ENCODE measurements at places on chromosomes 6 and 20.

- no peak for DNase-seq
Measured at GRCh38 chr6:2760882-2761842, 4.0 kb upstream of the WRNIP1 start.

DNA sequence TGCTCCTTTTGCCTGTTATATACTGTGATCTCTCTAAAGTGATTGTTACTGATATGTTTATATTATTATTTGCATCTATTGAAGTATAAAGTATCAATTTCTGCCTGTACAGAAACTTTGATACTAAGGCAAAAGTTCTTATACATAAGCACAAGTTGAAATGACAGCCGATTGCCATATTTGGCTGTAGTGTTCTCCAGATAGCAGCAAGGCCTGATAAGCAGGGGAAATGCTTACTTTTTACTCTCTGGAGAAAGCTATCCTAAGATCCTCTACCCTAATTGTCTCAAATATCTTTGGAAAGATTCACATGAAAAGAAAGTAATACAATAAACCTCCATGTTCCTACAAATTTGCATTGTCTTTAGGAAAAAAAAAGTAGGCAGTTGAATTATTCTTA is 31.4 kb downstream of the SENP6 start:
- DNase-seq = no peak

DNA sequence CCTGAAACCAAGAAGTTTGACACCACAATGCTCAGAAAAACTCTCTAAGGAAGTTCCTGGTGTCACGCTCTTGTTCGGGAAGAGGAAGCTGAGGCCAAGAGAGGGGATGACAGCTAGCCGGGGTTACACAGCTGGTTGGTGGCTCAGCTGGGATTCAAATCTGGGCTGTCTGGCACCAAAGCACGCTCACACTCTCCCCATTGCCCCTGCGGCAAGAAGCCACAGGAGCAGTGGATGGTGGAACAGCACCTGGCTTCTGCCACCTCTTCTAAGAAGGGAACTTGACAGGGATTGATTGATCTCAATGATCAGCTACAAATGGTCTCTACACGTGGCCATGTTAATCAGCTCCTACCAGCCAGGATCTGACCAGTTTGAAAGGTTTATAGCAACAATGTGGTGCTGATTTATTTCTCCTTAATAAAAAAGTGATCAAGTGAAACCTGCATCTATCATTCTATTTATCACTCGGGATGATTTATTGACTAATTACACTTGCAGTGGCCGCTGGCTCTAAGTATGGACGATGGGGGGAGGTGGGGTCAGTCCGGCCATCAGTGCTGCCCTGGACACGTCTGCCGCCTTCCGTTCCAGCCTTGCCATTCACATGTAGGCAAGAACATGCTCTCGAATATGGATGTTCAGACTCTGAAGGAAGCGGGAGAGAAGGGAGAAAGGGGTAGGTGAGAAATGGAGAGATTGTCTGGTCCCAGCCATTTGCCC is 71.9 kb upstream of the TOP1 start:
- no peak for DNase-seq

DNA sequence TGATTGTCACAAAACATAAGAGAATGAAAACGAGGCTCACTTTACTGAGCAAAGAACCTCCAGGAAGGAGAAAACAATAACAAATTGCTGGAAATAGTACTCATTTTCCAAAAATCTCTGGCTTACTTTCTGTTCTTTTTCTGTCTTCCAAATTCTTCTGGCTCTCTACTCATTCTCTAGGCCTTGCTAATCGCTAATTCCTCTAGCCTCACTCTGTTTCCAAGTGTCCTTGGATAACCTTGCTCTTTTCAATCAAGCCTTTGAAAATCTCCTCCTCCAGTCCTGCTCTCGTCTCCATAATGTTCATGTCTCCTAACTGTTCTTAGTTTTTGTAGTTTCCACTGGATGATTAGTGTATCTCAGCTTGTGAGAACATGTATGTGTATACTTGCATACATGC is 96.2 kb upstream of the MAP7 start:
- no peak for DNase-seq

DNA sequence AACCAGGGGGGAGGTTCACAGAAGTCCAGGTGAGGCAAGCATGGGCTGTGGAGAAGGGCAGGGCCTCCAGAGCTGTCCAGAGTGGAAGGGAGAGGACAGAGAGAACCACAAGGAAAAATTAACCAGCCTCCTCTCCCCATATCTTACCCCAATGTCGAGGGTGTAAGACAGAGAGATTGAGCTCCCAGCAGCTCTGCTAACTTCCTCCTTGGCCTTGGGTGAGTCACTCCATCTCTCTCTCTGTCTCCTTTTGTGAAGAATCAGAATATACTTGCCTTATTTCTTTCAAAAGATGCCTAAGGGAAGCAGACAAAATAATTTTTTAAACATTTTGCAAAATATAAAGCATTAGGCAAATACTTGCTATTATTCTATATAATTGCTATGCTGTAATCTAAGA is 58.3 kb upstream of the IYD start:
- no peak for DNase-seq

- no peak for DNase-seq
Measured at GRCh38 chr6:79167931-79168694, 66.4 kb downstream of the HMGN3 start.

DNA sequence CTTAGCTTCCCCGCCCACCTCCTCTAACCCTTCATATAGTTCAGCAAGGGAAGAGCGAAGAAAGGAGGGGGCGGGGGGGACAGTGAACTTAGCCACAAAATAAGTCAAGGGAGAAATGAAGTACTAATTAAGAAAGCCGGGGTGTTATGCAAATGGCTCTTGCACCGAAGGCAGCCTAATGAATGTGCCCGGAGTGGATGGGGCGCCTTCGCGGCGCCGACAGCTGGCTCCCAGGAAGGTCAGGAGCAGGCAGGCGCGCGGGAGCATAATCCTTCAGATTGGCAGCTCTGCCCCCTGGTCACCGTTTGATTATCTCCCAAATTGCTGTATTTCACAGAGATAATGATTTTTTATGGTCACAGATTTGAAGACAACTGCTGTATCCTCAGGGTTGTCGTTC is 395.1 kb downstream of the TFAP2B start:
- DNase-seq = no peak

- DNase-seq = no peak
Measured at GRCh38 chr6:43250992-43251373, 7.7 kb downstream of the TTBK1 start.

- DNase-seq = no peak
Measured at GRCh38 chr6:2531426-2532215, 219.1 kb downstream of the MYLK4 start.

GRCh38 chr6:161228921-161229591 is 44.8 kb downstream of the AGPAT4 start:
- peak; percentile 28 for DNase-seq

GRCh38 chr6:33452496-33452895 is 1.9 kb upstream of the ZBTB9 start:
- DNase-seq = no peak

DNA sequence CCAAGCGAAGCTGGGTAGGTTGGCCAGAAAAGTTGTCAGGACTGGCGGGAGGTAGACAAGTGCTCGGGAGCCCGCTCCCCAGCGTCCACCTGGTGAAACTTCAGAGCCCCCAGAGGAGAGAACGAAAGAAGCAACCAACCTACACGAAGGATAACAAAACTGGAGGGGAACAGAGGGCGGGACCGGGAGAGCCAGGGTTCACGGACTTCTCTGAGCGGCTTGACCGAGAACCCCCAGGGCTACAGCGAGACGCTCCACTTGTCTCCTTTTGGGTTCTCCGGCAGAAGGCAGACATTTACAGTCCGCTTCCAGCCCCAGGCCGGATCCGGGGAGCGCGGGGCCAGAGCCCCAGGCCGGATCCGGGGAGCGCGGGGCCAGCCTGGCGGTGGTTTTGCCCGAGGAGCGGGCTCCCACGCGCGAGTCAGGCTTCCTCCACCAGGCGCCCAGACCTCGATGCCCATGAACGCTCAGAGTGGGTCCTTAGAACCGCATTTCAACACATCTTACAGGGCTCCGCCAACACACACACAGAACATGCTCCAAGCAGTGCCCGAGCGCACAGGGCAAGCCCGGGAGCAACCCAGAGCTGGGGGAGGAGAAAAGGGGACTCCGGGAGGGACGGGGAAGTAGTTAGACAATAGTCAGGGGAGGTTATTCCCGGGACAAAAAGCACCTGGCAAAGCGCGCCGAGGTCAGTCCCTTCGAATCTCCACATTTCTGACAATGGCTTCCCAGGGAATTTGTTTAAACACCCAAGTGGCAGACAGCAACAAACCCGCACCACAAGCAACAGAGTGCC is 1.1 kb downstream of the PTPRK start:
- DNase-seq = peak; percentile 52

GRCh38 chr20:19769507-19769906 is 11.4 kb downstream of the RIN2 start:
- DNase-seq = no peak

DNA sequence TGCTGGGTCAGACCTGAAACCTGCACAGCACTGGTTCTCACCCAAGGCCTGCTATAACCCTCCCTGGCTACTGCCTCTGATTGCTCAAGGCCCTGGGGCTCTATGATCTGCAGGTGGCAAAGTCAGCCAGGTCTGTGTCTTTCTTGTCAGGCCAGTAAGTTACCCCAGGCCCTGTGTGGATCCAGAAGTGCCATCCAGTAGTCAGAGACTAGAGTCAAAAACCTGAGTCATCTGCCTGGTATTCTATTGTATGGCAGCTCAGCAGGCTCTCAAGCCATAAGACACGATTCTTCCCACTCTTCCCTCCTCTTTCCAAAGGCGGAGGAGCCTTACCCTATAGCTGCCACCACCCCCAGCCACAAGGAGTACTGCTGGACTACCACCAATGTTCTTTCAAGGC is 593.0 kb downstream of the FRK start:
- DNase-seq = no peak

DNA sequence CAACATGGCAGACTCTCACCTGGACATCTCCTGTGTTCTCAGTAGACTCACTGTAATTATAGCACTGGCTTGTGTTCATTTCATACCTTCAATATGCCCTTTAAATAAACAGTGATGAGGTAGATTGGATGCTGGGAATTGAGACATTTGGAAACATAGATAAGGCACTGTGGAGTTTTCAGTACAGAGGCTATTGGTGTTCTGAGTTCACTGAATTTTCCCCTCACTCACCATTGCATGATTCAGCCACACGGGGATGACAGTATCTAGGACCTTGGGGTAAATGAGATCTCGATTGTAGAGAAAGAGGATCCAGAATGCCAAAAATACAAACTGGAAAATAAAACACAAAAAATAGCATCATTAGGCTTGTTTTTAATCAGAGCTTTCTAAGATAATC is 12.6 kb downstream of the ADTRP start:
- no peak for DNase-seq

- no peak for DNase-seq
Measured at GRCh38 chr6:133697666-133698065, 191.2 kb upstream of the TCF21 start.

- DNase-seq = no peak
Measured at GRCh38 chr6:33391922-33392594, 435 bp downstream of the KIFC1 start.

DNA sequence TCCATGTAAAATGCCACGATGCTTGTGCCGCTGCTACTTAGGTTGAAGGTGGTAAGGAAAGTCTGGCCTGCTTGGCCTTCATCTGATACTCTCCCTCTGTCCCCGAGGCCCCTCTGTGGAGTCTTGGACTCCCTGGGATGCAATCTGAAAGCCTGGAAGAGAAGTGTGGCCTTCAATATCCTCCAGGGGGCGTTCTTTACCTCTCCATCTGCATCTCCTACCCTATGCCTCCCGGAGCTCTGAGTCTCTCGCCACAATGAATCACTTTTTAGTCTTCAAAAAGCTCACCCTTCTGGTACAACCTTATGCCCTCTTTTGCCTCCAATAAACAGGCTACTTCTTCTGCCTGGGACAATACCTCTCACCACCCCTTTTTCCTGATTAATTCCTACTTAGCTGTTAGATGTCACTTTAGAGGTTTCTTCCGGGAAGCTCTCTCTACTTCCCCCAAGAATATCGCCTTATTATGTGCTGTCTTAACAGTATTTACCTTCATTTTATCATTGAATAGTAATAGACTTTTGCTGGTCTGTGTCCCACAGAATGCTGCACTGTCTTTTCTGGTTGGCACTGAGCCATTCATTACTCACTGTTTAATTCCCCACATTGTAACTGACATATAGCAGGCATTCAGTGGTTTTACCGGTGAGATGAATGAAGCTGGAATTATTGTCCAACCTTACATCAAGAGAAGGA is 13.9 kb upstream of the ATG5 start:
- peak; percentile 75 for DNase-seq

GRCh38 chr6:156957931-156958547 is 180.9 kb downstream of the ARID1B start:
- no peak for DNase-seq

DNA sequence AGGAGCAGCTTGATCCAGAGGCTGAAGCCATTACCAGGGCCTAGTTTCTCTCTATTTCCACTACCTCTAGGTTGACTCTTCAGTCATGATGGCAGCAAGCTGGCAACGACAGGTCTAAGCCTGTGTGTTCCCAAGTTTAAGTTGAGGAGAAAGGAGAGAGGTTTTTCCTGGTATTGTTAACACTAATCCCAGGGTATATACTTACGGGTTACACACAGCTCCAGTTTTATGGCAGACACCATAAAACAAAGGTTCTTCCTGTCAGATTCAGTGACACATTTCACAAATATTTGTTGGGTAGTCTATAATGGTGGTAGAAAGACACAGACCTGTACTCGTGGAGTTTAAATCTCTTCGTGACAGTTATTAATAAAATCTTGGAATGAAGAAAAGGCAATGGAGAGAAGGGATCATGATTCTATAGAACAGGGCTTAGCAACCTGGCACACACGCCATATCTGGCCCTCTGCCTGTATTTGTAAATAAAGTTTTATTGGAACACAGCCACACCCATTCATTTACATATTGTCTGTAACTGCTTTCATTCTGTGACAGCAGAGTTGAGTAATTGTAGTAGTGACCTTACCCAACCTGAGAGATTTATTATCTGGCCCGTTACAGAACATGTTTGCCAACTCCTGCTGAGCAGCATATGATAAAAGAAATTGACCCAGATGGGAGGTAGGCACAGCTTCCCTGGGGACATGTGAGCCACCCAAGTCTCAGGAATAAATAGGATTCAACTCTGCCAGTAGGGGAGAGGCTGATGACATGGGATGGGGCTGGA is 323.3 kb downstream of the CDH4 start:
- peak; percentile 48 for DNase-seq

DNA sequence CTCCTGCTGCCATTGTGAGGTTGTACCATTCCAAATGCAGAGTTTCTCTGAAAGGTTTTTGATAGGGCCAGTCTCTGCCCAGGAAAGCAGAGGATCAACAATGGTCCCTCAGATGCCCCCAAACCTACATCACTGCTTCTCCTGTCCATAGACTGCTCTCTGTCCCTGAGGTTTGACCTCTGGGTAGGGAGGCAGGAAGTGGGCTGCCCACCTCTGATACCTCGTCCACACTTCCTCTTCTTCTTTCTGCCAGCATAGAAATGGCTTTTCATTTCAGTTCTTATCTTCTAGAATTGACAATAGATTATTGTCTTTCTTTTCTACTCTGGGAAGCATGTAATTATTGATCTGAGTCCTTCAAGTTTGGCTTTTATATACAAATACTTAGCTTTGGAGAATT is 170.6 kb downstream of the TRMT11 start:
- no peak for DNase-seq

All from HTR-8/SVneo (cell line).